ENCODE measurements at places on chromosomes 6 and 20.

DNA sequence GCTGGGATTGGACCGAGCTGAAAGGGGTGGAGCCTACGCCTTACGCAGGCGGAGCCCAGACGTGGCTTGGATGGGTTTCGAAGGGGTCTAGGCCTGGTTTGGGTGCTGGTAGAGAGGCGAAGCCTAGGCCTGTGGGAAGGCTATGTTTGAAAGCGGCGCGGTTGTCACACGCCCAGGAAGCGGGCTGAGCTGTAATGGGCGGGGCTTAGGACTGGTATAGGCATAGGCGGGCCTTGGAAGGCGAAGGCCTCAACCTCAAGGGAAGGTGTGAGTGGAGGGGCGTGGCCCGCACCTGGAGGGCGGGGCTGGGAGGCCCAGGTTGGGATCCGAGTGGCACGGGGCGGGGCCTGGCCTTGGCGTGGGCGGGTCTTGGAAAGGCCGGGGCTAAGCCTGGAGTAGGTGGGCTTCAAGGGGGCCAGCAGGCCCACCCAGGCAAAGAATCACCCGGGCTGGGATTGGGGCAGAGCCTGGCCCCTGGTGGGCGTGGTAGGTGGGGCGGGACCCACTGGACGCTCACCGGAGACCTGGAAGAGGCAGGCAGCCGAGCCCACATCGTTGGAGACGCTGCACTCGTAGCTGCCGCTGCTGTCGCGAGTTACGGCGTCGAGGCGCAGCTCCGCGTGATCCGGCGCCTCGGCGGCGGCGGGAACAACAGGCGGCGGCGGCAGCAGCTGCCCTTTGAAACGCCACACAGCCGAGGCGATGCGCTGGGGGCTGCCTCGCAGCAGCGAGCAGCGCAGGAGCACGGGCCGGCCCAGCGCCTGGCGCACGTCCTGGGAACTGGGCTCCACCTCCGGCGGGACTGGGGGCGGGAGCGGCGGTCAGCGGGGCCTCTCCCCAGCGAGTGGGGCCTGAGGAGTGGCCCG lies 49.0 kb downstream of the MDGA1 start:
- peak; percentile 6 for DNase-seq

DNA sequence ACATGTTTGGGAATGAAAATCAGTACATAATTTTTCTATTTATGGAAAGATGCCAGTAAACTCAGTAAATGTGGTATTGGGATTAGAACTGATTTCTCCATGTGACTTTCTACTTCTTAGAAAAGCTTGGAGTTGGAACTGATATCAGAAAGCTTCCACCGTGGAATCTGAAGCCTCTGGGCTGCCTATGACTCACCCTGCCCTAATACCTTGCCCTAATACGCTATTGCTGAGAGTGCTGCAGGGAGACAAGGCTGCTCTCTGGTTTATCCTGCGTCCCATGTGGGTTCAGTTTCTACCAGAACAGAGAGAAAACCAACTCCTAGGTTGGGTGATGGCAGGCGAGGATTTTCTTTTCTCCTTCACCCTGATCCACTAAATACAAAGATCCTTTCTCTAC lies 3.3 kb upstream of the STMND1 start:
- no peak for DNase-seq

DNA sequence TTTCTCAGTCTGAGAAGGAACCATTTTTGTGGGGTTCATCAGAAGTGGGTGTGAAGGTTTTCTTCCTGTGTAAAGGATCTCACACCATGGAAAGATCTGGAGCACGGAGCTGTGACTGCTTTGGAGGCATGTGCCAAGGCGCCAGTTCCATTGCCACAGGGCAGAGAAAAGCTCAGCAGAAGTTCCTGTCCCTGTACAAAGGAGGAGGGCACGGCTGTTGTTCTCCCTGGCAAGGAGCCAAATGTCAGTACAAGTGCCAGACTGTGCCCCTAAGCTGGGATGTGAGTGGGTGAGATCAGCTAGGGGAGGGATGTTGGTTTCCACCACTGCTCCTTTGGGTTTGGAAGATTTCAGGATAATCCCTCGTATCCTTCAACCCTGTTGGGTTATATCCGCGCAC lies 117.3 kb downstream of the CRYBG1 start:
- DNase-seq: no peak

DNA sequence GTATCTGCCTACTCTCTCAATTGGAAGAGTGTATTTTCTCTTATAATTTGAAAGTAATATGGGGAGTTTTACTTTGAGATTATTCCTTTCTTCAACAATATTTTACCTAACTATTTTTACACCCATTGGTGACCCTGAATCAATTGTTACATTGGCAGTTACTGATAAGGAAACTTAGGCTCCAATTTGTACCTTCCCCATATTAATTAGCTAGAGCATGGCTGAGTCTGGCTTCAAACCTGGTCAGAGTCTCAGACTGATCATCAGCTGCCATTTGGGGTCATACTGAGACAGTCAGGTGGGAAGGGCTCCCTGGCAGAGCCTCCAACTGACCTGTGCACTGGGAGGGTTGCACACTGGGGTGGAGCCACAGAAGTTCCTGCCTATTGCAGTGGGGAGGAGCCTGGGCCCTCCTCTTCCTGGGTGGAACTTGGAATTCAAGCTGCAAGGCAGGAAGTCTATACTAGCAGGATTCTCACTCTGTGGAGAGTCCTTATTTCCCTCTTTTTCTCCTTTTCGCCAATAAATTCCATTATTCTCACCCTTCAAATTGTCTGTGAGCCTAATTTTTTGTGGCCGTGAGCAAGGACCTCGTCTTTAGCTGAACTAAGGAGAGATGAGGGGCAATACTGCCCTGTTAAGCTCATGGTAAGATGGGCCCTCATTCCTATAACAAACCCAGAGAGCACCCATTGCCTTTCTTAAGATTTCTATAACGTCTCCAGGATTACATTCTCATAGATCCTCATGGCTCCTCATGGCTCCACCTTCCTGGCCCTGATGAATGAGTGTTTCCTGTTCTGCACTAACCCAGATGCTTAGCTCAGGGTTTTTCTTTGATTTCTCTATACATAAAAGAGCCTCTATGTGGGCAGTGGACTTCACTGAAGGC lies 285.1 kb downstream of the ADGB start:
- DNase-seq: no peak

GRCh38 chr20:10848810-10849370 lies 175.1 kb upstream of the JAG1 start:
- DNase-seq: no peak

DNA sequence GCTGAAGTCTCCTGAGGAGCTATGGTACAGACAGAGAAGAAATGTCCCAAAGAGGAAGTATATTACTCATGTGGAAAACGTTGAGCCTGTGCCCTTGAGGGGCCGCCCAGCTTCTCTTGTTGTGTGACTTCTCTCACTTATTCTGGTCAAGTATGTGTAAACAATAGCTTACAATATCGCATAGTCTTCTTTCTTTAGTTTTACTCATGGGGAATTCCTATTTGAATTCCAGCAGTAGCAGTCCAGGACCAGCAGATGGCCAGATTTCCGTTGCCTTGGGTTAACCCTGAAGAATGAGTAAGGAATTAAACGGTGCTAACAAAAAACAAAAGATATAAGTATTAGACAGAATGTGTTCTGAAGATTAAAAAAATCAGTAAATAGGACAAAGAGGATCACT lies 522.0 kb upstream of the GJE1 start:
- no peak for DNase-seq

DNA sequence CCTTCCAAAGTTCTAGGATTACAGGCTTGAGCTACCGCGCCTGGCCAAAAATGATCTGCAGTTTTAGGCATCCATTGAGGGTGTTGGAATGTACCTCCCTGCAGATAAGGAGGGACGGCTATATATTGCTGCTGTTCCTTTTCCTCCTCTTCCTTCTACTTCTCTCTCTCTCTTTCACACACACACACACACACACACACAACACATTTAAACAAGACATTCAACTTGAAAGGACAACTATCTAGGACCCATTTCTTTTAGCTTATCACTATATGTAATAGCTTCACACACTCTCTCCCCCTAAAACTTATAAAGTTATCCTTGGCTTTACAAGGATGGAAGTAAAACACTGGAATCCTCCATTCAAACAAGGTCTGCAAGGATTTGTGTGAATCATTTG lies 260.6 kb downstream of the PHACTR1 start:
- no peak for DNase-seq

- DNase-seq: no peak
These were observed 34.9 kb upstream of the TNFAIP3 start for GRCh38 chr6:137832110-137832509.

- no peak for DNase-seq
These were observed 9.9 kb upstream of the SCGN start for GRCh38 chr6:25641940-25642666.

DNA sequence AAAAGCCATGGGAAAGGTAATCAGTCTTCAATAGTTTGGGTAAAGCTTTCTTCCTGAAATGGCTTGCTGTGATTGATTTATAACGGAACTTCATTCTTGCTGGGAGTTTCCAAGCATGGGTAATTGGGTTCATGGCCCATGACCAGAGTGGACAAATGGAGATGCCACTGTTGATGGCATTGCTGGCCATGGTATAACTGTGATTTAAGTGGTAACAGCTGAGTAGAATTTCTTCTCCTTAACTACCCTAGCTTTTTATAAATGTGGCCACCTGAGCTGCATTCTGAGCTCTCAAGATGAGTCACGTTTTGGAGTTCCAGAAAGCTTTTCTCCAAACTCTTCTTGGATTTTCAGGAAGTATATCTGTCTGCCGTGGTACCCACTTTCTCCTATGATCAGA lies 39.9 kb upstream of the SNRPB2 start:
- DNase-seq: no peak

DNA sequence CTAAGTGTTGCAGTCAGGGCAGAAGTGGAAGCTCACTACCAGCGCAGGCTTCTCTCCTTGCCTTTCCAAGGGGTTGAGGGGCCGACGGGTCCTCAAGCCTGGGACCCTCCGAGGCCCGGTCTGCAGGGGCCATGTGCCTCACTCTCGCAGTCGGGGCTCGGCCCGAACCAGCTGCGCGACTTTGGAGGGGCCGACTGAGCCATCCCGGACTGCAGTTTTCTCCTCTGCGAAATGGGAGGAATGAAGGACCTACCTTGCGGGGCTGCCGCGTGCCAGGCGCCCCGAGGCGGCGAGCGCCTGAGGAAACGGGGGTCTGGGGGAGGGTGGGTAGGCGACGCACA lies 5.6 kb downstream of the LZTS3 start:
- no peak for DNase-seq

- no peak for DNase-seq
These were observed 483.6 kb upstream of the NOX3 start for GRCh38 chr6:155939253-155939652.

GRCh38 chr20:22696759-22697158 lies 112.4 kb upstream of the FOXA2 start:
- DNase-seq: no peak

GRCh38 chr6:75108333-75108974 lies 97.4 kb downstream of the COL12A1 start:
- no peak for DNase-seq

DNA sequence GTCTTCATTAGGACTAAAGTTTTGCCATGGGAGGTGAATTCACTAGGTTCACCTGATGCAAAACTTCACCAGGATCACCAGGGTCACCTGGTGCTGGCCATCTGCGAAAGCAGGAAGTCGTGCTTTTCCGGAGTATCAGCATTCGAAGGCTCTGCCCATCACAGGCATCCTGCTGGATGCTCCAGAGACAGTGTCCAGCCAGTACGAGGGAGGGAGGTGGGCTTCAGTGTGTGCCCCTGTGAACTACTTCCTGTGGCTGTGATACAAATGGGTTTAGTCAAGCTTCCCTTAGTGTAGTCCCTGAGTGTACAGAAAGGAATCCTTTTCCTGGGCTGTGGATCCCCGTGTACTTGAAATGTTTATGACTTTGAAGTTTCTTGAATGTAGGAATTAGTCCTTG lies 3.4 kb upstream of the RPS6KA2 start:
- no peak for DNase-seq

DNA sequence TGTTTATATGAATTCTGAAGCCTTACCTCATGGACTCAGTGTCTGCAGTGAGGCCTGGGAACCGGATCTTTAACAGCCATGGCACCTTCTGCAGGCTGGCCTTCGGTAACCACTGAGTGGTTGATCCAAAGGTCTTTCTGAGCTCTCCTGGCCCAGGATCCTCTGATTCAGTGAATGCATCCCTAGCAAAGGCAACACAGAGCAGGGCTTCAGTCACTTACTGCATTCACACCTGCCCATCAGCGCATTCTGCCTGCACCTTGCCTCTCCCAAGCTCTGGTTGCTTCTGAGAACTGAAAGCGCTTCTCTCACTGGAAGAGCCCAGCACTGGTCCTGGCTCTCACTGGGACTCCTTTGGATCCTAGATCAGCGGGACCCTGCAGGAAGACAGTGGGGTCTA lies 8.4 kb upstream of the CST9 start:
- DNase-seq: no peak

DNA sequence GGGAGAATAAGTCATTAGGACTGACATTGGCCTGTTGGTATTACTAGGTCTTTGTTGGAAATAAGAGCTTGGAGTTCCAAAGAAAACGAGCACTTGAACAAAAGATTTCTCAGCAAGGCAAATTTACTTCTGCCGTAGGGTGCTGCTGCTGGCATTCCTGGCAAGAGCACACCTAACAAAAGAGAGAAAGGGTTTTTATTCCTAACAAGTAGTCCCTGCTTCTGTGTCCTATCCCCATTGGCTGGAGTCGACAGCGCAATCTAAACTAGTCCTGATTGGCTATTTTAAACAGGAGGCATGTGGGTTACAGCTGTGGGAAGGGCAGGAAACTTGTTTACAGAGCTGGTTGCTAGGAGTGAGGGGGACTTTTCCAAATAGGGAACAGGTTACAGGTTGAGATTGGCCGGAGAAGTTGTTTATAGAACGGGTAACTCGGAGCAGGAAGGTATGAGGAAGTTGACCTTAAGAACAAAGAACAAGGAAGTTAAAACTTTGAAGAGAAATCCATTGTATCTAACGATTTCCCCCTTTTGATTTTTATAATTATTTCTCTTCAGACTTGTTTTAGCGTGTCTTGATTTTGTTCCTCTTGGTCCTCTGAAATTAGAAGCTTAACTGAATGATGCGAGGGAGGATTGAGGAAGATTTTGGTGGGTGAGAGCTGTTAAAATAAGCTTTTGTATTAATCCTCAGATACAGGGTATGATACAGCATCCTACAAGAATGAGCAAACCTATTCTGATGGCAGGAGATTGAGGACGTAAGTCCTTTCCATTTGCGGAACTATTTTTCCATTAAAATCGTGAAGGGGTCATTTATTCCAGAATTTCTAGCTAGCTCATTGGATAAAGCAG lies 3.4 kb upstream of the ZNFX1 start:
- no peak for DNase-seq

- no peak for DNase-seq
These were observed 51.4 kb downstream of the NOL4L start for GRCh38 chr20:32533732-32534131.

GRCh38 chr20:31602779-31603441 lies 2.2 kb upstream of the ID1 start:
- DNase-seq: peak; percentile 22

- DNase-seq: no peak
These were observed 312.0 kb downstream of the SAMD5 start for GRCh38 chr6:147820520-147820919.

GRCh38 chr20:10784554-10785183 lies 110.9 kb upstream of the JAG1 start:
- no peak for DNase-seq

GRCh38 chr20:25984933-25985332 lies 288.3 kb upstream of the ZNF337 start:
- DNase-seq: peak; percentile 53

- DNase-seq: no peak
These were observed 143.3 kb upstream of the PREP start for GRCh38 chr6:105545947-105546731.

Measured in activated CD4-positive, alpha-beta T cell treated with anti-CD3 and anti-CD28 coated beads, Interleukin-2, amount 50 U/mL, for 1 hour (primary cell).